ENCODE measurements at places on chromosomes 13 and 19. TPM values are rescaled to one million over a fixed set of nuclear protein-coding genes. Genes with fewer than 3 reads are reported as not detected.

The VSTM1 gene
- total RNA-seq, result not detected

The ZNF418 gene
- total RNA-seq, result 12.0 TPM

The VSTM2B gene
- not detected for total RNA-seq

The CYP4F3 gene
- total RNA-seq, result not detected

The CACNG7 gene
- total RNA-seq, result not detected
